HuH-7 (cell line): ENCODE measurements at places on chromosomes 12 and 14.

DNA sequence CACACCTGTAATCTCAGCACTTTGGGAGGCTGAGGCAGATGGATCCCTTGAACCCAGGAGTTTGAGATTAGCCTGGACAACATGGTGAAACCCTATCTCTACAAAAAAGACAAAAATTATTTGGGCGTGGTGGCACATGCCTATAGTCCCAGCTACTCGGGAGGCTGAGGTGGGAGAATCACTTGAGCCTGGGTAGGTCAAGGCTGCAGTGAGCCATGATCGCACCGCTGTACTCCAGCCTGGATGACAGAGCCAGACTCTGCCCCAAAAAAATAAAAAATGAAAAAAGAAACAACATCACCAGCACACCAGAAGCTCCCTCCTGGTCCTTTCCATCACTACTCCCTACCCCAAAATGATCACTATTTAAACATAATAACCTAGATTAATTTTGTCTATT, 2.6 kb downstream of the VEZT start:
- no peak for DNase-seq

DNA sequence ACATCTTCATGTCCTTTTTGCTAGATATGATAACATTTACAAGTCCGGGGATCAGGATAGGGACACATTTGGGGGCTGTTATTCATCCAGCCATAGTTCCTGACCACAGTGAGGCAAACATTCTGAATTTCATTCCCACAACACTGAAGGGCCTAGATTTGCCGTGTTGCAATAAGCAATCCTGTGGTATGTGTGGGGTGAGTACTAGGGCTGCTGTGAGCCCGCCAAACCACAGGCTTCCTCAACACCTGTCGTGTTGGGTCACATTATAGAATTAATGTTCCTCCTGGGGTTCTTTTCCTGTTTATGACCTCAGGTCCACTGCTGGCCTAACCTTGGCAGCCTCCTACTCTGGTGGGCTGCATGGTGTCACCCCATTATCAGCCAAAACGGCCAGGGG, 119.2 kb downstream of the TBC1D30 start:
- no peak for DNase-seq

GRCh38 chr14:102209224-102209966, 69.7 kb downstream of the WDR20 start:
- peak; percentile 59 for DNase-seq

DNA sequence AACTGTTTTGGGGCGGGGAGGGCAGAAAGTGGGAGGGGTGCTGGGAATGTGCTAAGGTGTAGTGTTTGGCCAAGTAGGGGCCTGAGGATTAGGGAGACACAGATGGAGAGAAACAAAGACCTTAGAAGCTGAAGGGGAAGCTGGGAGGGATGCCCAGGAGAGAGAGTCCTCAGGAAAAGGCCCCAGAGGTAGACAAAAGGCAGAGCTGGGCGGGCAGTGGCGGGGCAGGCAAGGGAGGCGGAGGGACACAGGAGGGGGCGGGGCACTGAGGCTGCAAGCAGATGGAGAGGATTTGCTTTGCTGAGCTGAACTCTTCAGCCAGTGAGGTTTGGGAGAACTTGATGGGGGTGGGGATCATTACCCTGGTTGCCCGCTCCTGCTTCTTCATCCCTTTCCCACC, 2.8 kb downstream of the PTMS start:
- no peak for DNase-seq

- DNase-seq: no peak
Observed at GRCh38 chr14:22555384-22556011, 33.5 kb downstream of the DAD1 start.
